ENCODE measurements at places on chromosomes 12 and 14.

DNA sequence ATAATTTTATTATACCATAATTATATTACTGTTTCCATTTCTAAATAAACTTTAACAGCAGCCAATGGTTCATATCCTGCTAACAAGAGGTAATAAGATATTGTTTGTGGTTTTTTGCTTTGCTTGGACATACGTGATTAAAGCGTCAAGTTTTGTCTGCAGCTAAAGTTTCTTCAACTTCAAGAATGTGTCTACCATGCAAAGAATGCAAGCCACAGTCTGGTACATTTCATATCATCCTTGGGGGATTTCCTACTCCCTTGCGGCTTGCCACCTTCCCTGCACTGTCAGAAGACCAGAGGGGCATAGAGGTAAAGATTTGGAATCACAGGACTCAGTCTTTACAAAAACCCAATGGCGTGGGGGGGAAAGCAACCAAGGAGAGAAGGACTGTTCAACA is 125.2 kb downstream of the MED13L start:
- DNase-seq = no peak

- DNase-seq = no peak
These were observed 27.3 kb upstream of the ZFP36L1 start for GRCh38 chr14:68820119-68820518.

GRCh38 chr12:112616469-112617152 is 174.9 kb upstream of the RPH3A start:
- DNase-seq = no peak

GRCh38 chr14:56324454-56324853 is 206.2 kb downstream of the PELI2 start:
- no peak for DNase-seq

- DNase-seq = no peak
These were observed 123.4 kb downstream of the FSCB start for GRCh38 chr14:44383636-44384035.
